H1 (cell line): ENCODE measurements at places on chromosomes 1 and 21. TPM values are rescaled to one million over a fixed set of nuclear protein-coding genes. Genes with fewer than 3 reads are reported as not detected.

- no peak overlapping the region for H3K4me3 ChIP-seq
- no peak overlapping the region for H3K27ac ChIP-seq
- H3K27me3 ChIP-seq, result no peaks in the 10 kb centered on the region
- peak; percentile 15 for DNase-seq
- no peaks in the 10 kb centered on the region for H3K36me3 ChIP-seq
- no peaks in the 10 kb centered on the region for H3K4me1 ChIP-seq
These were observed 11.7 kb upstream of the PLPPR4 start for GRCh38 chr1:99252630-99253029.

DNA sequence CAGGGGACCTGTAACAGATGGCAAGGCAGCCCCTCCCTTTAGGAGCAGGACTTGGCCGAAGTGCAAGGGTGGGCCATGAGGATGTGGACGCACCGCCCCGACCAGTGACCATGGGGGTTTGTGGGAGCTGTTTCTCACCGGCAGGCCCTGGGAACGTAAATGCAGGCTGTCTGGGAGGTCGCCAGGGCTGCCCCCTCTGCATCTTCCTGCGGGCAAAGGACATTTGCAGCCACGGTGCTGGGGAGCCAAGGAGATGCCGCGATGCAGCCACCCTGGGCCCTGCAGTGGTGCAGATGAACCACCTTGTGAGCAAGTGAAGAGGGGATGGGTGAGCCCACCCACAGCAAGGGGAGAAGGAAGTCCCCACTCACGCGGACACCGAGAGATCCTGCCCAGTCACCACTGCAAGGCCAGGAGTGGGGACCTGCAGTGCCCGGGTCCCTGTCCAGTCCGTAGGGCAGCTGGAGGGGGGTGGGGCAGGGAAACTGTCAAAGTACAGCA lies 121.1 kb downstream of the SIK1 start:
- H3K27me3 ChIP-seq, result no peaks in the 10 kb centered on the region
- no peak overlapping the region for H3K27ac ChIP-seq
- no peak for DNase-seq
- no peak overlapping the region for H3K4me3 ChIP-seq
- peaks cover 3% of the 10 kb centered on the region; the same call in 1 of the 2 replicates for H3K4me1 ChIP-seq

GRCh38 chr1:28213315-28213714 lies 19.5 kb downstream of the DNAJC8 start:
- peaks cover 21% of the 10 kb centered on the region for H3K36me3 ChIP-seq
- no peak overlapping the region for H3K27ac ChIP-seq
- no peaks in the 10 kb centered on the region for H3K4me1 ChIP-seq
- H3K27me3 ChIP-seq, result no peaks in the 10 kb centered on the region
- no peak overlapping the region for H3K4me3 ChIP-seq
- no peak for DNase-seq

DNA sequence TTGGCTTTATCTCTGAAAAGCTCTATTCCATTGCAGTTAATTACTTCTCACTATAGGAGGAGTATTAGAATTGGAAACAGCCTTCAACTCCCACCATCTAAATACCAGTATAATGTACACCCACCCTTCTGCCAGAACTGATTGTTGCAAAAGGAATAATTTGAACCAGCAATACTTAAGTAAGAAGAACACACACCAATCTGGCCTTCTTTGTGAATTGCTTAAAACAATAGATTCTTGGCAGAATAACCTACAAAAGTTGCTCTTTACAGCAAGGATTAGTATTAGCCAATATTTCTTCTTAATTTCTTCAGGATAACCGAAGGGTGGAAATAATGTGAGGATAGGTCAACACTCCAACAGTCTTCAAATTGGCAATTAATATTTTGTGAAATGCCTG lies 54.9 kb upstream of the ADAMTS5 start:
- no peaks in the 10 kb centered on the region for H3K27me3 ChIP-seq
- no peak overlapping the region for H3K27ac ChIP-seq
- no peak for DNase-seq

- no peaks in the 10 kb centered on the region for H3K36me3 ChIP-seq
- no peaks in the 10 kb centered on the region for H3K27me3 ChIP-seq
- H3K4me1 ChIP-seq, result peaks cover 4% of the 10 kb centered on the region; the same call in 1 of the 2 replicates
- H3K27ac ChIP-seq, result no peak overlapping the region
- DNase-seq, result peak; percentile 67
These were observed 623 bp downstream of the CAPN2 start for GRCh38 chr1:223712850-223713474.

DNA sequence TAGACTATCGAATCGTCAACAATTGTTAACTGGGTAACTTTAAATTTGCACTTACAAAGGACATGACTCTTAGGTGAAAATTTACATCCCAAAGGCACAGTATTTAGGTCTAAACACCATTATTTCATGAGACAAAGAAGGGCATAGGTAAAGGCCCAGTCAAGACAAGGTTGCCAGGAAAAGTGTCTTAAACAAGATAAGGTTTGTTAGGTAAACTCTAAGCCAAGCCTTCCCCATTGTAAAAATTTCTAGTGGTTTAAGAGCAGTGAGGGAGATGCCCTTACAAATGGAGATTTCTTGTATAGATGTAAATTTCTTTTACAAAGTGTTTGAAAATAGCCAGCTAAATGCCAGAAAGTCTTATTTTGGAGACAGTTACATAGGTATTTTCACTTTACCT lies 36.9 kb upstream of the FNBP1L start:
- H3K36me3 ChIP-seq, result peaks cover 21% of the 10 kb centered on the region
- peak overlapping the region; percentile 32 for H3K4me3 ChIP-seq
- peaks cover 3% of the 10 kb centered on the region for H3K4me1 ChIP-seq
- no peak overlapping the region; the same call in 1 of the 2 replicates for H3K27ac ChIP-seq
- no peak for DNase-seq

The LCE3C gene
- not detected in 2 replicates for total RNA-seq

The FCGR3B gene
- total RNA-seq, result not detected in 2 replicates

The SMPDL3B gene
- 53.1 and 54.7 TPM in 2 replicates for total RNA-seq

The HMGB4 gene
- total RNA-seq, result not detected in 2 replicates

The TNFAIP8L2 gene
- total RNA-seq, result not detected in 2 replicates

The VHLL gene
- total RNA-seq, result not detected in 2 replicates
